NCI-H1694 treated with DMSO at 0.1 percent for 48 hours (cell line): ENCODE measurements at places on chromosomes 7 and 10.

GRCh38 chr7:100865938-100866728 is 1.1 kb upstream of the TRIP6 start:
- peak; percentile 39 for DNase-seq

- no peak for DNase-seq
These were observed 50.1 kb downstream of the SEMA3A start for GRCh38 chr7:84144480-84144879.

DNA sequence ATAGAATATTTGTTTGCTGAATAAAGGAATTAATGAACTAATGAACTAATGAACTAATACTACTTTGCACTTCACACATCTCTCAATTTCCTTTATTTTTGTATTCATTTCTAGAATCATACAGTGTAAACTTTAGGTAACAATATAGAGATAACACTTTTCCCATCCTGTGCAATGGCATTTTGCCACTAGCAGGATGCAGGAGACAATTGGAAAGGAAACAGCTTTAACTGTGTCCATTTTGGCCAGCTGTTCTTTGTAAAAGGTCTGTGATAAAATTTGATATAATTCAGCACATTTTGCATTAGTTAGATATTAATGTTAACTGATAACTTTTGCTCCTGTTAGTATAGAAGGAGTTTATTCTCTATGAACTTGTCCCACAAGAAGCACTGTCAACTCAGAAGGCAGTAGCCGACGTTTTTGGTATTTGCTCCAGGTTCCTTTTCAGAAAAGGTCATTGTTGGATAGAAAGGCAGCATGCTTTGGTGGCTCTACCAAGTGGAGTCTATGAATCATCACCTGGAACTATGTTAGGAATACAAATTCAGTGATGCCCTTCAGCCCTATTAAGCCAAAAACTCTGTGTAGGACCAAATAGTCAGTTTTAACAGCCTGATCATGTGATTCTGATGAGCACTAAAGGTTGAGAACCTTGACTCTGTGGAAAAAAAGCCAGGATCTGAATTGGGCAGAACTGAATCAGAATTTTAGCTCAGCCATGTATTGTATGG is 86.6 kb downstream of the NRG3 start:
- DNase-seq = no peak

DNA sequence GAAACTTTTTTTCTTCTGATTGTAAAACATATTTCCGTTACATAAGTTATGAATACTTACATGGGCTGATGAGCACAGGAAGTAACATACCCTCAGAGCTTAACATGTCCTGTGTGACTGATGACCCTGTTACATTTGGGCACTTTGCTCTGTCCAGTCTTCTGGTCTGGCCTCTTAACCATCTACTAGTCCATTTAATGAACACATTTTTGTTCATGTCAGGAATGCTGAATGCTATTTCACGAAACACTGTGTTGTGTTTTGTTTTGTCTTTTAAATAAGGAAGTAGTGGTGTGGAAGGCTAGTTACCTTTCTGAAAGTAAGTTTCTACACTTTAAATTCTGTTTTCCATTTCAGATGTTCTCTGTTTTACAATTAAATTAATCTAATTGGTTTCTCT is 77.7 kb downstream of the RBM33 start:
- no peak for DNase-seq

GRCh38 chr10:6654571-6654970 is 74.5 kb upstream of the PRKCQ start:
- DNase-seq = no peak

DNA sequence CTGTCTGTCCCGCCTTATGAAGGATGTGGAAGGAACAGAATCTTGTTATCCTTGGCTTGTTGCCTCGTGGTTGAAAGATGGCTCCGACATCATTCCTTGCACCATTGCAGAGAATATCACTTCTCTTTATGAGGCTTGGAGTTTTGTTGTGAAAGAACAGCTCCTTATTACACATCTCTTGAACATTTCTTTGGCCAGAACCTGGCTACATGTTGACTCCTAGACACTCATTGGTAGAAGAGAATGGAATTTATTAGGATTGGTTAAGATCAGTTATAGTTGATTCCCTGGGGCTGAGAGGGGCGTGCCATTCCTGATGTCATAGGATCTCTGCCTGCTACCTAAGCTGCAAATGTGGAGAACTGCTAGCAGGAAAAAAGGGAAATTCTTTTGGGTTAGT is 180.5 kb upstream of the CTBP2 start:
- no peak for DNase-seq

GRCh38 chr10:130111852-130112180 is 1.2 kb upstream of the C10orf143 start:
- DNase-seq = no peak

GRCh38 chr10:103739039-103739764 is 116.2 kb downstream of the SH3PXD2A start:
- DNase-seq = no peak

DNA sequence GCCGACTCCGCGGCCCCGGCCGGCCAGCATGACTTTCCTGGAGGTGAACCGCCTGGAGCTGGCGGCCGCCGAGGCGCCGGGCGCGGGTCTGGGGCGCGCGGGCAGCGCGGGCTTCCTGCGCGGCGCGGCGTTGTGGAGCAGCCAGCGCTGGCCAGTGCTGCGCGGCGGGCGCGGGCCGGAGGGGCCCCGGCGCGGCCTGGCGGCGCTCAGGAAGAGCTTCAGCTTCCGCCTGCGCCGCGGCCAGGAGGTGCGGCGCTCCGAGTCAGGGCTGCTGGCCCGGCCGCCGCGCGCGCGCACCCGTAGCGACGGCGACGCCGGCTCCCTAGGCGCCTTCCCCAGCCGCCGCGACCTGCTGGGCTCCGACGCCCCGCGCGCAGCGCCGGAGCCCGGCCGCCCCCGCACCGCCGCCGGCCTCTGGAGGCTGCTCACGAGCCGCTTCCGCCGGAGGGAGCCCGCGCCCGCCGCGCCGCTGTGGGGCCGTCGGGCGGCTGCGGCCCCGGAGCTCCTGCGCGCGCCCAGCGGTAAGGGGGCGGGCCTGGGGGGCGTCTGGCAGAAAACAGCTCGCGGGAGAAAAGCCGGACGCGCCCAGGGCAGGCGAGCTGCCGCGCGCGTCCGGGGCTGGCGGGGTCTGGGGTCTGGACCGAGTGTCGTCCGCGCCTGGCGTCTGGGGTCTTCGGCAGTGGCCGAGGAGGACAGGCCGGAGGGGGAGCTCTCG is 29.0 kb downstream of the AGAP3 start:
- no peak for DNase-seq

- DNase-seq = peak; percentile 51
These were observed 296.8 kb upstream of the CACNA2D1 start for GRCh38 chr7:82740246-82740848.

DNA sequence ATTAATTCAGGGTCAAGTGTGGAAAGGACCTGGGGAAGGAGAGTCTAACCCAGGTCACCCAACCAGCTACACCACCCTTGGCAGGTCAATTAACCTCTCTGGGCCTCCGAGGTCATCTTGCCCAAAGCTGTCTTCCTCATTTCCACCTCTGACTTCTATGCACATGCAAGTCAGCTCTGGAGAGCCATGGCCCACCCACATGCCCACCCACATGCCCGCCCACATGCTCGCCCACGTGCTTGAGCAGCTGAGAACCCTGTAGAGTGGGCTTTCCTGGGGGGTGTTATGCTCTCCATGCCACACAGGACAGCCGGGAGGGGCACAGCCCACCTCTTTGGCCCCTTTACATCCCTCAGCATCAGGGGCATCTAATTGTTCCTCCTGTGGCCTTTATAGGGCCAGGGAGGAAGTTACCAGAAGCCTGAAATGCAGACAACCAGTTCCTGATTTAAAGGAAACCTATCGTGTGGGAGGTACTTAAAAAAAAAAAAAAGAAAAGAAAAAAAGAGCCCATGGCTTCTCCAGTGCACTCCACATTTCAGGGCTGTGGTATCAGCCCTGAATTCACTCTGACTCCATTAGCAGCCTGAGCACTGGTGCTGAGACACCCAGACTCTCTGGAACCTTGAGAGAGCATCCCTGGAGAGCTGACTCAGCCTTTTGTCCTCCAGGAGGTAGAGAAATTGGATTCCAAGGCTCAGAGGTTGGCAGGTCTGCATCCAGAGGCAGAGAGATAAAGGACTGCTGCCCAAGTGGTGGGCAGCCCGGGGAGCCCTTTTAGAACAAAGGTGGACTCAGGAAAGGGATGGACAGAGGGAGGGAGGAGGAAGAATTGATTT is 176.2 kb upstream of the ZMIZ1 start:
- DNase-seq = no peak

GRCh38 chr10:115604627-115605026 is 511.5 kb downstream of the ATRNL1 start:
- DNase-seq = no peak

DNA sequence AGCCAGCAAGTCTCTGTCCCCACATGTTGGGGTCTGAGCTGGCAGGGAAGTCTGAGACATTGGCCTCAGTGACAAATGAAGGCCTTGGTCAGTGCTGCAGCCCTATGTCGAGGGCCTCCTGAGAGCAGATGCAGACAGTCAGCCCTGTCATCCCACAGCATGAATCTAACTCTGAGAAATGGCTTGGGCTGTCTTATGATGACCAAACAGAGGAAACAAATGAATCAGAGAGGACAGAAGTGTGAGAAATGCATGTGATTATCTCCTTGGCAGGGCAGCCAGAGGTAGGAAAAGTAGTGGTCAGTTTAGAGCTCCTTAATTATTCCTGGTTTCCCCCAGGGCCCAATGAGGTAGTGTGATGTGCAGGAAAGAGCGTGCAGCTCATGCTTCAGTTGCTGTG is 287.6 kb downstream of the SORCS3 start:
- DNase-seq = no peak

DNA sequence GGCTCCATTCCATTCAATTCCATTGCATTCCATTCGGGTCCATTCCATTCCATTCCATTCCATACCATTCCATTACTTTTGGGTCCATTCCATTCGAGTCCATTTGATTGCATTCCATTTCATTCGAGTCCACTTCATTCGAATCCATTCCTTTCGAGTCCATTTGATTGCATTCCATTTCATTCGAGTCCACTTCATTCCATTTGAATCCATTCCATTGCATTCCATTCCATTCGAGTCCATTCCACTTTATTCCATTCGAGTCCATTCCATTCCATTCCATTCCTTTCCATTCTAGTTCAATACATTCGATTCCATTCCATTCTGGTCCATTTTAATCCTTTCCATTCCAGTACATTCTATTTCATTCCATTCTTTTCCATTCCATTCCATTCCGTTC is 334.0 kb downstream of the ZNF33B start:
- DNase-seq = no peak

DNA sequence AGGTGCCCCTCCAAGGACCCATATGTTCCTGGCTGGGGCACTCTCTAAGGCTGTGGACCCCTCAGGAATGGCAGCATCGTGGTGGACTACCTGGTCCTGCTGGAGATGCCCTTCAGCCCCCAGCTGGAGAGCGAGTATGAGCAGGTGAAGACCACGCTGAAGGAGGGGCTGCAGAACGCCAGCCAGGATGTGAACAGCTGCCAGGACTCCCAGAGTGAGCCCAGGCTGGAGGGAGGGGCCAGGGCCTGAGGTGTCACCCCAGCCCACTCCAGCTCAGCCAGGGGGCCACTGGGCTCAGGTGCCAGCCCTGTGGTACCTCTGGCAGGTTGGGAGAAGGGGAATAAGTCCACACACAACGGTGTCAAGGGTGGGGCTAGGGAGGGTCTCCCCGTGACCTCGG is 4.7 kb upstream of the MUC12 start:
- no peak for DNase-seq

DNA sequence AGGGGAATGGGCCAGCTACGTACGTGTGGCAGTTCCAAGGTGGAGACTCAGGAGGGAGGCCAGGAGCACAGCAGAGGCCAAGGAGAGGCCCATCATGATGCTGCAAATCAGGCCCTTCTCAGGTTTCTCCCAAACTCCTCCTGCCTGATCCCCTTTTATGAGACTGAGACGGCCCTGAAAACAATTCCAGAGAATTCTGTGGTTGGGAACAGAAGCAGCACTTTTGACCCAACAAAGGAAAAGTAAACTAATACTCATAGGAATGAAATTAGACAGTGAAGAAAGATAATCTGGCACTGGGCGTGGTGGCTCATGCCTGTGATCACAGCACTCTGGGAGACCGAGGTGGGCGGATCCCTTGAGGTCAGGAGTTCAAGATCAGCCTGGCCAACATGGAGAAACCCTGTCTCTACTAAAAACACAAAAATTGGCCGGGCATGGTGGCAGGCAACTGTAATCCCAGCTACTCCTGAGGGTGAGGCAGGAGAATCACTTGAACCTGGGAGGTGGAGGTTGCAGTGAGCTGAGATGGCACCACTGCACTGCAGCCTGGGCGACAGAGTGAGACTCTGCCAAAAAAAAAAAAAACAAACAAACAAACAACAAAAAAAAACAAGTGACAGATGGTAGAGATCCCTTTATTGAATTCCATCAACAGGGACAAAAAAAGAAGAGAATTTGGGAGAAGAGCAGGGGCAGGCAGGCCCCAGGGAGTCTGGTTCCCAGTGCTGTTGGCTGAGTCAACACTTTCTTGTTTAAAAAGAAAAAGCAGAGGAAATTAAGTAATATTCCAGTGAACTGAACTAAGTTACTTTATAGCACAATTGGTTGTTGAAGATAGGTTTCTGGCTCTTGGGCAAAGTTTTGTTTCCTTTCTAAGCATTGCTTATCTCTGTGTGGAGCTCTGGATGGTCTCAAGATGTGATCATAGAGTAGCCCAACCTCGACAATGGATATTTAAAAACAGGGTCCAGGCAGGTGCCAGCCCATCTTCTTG is at the start of gene CCL26:
Gene CCL26, minus strand, starts transcription at position 131 of the 997 bp plus-strand sequence. Its CDS starts 35 bp downstream, at position 96.
- DNase-seq = peak; percentile 14

- DNase-seq = no peak
These were observed 32.6 kb downstream of the LHPP start for GRCh38 chr10:124494046-124494807.

- DNase-seq = no peak
These were observed 177.6 kb upstream of the SLC25A13 start for GRCh38 chr7:96499532-96499931.

- no peak for DNase-seq
These were observed 10.1 kb downstream of the TBC1D12 start for GRCh38 chr10:94412449-94412848.

GRCh38 chr10:22386503-22386902 is 41.2 kb downstream of the SPAG6 start:
- peak; percentile 8 for DNase-seq

DNA sequence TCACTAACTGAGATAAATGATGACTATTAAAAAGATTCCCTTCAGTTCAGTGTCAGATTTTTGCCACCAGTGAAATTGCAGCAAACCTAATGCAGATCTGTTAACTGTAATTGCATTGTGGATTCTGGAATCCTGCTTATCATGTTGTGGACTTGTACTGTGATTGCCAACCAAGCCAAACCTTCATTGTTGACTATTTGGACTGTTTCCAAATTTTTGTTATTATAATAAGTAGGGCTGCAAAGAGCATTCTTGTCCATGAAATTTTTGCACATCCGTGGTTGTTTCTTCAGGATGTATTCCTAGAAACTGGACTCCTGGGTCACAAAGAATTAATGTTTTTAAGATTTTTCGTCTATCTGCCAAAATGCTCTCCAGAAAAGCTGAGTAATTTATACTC is 281.6 kb upstream of the ZMIZ1 start:
- DNase-seq = no peak

GRCh38 chr7:154903083-154903731 is 99.7 kb downstream of the PAXIP1 start:
- no peak for DNase-seq

GRCh38 chr10:47036771-47037170 is 125.5 kb downstream of the PTPN20 start:
- no peak for DNase-seq
